Keratinocyte (primary cell): ENCODE measurements at places on chromosomes 6 and 20.

GRCh38 chr6:107599043-107599442 is 109.1 kb downstream of the SOBP start:
- DNase-seq, result no peak

GRCh38 chr6:166097914-166098522 is 69.6 kb downstream of the TBXT start:
- no peak for DNase-seq

DNA sequence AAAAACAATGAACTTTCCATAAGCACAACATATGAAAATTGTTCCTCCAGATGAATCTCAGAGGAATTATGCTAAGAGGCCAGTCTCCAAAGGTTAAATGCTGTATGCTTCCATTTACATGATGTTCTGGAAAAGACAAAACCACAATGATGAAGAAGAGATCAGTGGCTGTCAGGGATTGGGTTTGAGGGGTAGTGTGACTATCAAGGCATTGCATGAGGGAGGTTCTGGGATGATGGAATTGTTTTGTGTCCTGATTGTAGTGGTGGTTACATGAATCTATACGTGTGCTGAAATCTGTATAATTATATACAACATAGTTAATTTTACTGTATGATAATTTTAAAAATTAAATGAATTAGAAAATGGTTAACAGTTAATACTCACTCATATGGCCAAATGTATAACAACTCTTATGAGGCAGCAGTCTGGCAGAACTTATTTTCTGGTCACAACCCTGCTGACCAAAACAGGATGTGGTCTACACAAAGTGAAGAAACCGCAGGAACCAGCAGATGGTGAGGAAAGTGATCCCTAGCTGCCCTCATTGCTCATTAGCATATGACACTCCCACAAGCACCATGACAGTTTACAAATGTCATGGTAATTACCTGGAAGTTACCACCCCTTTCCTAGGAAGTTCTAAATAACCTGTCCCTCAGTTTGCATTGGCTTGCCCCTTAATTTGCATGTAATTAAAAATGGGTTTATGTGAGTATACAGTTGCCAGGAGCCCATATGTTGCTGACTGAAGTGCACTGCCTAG is 31.9 kb downstream of the NSFL1C start:
- DNase-seq, result no peak

DNA sequence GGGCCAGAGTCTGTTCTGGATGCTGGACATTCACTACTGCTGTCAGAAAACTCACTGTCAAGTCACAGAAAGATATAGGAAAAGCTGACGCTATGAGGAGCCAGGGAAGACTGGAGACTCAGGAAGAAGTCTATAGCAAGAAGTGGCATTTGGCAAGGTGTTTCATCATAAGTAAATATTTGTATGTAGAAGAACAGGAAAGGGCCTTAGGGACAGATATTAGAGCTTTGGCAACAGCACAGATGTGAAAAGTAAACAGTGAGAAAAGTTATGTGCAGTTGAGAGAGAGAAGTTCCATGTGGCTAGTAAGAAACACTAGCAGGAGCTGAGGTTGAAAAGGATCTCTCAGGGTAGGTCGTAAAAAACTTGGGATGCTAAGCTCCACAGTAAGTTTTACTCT is 868.9 kb downstream of the PHF3 start:
- DNase-seq, result no peak

- DNase-seq, result no peak
These were observed 245.2 kb downstream of the PKHD1 start for GRCh38 chr6:51842061-51842803.

- no peak for DNase-seq
These were observed 66.0 kb downstream of the CTNNBL1 start for GRCh38 chr20:37759761-37760209.
